ENCODE measurements at places on chromosomes 2 and 18. TPM values are rescaled to one million over a fixed set of nuclear protein-coding genes. Genes with fewer than 3 reads are reported as not detected.

Gene CCDC74B
- total RNA-seq = 17.6 TPM

Gene GATA6
- 0.89 TPM for total RNA-seq

Gene STPG4
- total RNA-seq = not detected

Gene CRACDL
- 1.9 TPM for total RNA-seq

Gene NOP58
- 63.5 TPM for total RNA-seq

Gene PDCL3
- 13.7 TPM for total RNA-seq

Gene SLC11A1
- 5.0 TPM for total RNA-seq

Gene SIX3
- 0.28 TPM for total RNA-seq

Gene SAP130
- 6.8 TPM for total RNA-seq

Gene CRYGD
- 0.83 TPM for total RNA-seq

Gene DAPL1
- 0.89 TPM for total RNA-seq

Gene STARD6
- total RNA-seq = 0.22 TPM
